Mesenchymal stem cell (in vitro differentiated cells and primary cell): ENCODE measurements at places on chromosomes 4 and X.

GRCh38 chr4:111434586-111434985 is 710.7 kb upstream of the FAM241A start:
- DNase-seq: no peak

GRCh38 chr4:174377613-174378012 is 93.9 kb downstream of the CEP44 start:
- peak; percentile 70 for DNase-seq

GRCh38 chr4:36053930-36054329 is 190.4 kb downstream of the ARAP2 start:
- peak; percentile 11 for DNase-seq

- DNase-seq: no peak
These were observed 25.1 kb upstream of the HS6ST2 start for GRCh38 chrX:132983496-132983895.

- DNase-seq: no peak
These were observed 19.2 kb downstream of the GABRQ start for GRCh38 chrX:152656890-152657289.

DNA sequence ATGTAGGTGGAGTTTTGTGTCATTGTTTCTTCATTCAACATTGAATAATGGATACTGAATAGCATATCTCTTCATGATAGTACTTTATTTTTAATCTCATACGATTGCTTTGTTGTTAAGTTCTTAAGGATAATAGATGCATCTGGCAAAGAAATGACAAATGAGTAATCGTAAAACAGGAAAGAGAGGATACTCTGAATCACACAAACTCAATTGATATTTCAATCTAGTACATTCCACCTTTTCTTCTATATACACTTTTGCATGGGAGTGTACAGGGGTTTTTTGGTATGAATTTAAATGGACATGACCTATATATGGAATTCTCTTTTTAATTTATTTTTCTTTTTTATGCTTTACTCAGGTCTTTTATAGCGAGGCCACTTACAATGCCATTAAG is 186.9 kb upstream of the STK26 start:
- DNase-seq: no peak

DNA sequence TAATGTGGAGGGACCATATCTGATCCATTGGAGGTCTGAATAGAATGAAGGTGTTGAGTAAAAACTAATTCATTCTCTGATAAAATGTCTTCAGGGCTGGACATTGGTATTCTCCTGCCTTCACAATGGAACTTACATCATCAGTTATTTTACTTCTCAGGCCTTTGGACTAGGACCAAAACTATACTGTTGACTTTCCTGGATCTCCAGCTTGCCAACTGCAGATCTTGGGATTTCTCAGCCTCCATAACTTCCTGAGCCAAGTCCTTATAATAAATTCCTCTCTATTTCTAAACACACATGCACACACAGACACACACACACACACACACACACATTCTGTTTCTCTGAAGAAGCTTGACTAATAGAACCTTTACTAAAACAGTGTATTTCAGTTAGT is 1858.6 kb upstream of the ADGRL3 start:
- no peak for DNase-seq

DNA sequence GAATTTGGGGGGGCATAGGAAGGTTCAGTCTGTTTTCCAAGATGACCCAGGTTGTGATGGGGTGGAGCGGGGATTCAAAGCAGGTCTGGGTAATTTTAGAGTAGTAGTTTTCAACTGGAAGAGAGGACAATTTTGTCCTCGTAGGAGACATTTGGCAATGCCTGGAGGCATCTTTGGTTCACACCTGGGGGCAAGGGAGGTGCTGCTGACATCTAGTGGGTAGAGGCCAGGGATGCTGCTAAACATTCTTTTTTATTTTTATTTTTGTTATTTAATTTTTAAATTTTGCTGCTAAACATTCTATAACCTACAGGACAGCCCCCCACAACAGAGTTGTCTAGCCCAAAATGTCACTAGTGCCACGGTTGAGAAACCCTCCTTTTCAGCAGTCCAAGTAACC is 1.9 kb downstream of the RAB9A start:
- no peak for DNase-seq

DNA sequence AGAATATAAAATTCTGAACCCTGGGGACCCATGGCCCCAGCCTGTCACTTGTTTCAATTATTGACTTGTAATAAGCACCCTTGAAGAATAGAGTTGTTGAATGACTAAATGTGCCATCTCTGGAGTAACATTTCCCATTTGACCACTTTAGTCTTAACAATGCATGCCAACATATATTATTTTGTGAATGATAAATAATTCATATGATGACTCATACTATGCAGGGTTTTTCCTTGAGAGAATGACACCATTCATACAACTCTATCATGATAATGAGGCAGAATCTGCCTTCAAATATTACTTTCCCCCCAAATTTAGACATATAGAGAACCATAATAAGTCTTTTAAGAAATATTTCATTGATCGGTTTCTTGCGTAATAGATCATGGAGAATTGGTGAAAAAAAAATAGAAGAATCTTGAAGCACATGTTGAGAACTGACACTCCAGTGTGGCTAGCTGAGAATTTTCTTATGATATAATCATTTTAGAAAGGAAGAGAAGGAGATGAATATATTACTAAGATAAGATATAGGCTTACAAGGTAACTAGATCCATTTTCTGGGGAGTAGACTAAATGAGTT is 404.5 kb downstream of the GRXCR1 start:
- DNase-seq: no peak

DNA sequence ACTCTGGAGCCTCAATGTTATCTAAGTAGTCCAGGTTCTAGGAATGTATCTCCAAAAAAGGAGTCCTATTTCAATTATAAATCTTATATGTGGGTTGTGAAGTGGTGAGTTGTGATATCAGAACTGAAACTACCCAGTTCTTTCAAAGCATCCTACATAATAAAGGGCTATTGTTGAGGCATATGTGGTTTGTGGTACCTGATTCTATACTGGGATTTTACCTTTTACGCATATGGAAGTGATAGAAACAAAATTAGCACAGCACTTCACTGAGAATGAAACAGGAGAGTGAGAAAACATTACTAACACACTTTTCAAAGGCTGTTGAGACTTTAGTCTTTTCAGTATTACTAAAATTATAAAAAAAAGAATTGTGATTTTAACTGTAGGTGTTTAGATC is 417.7 kb upstream of the GALNT7 start:
- DNase-seq: no peak

- DNase-seq: no peak
These were observed 120.0 kb upstream of the GLRA2 start for GRCh38 chrX:14409341-14409740.

DNA sequence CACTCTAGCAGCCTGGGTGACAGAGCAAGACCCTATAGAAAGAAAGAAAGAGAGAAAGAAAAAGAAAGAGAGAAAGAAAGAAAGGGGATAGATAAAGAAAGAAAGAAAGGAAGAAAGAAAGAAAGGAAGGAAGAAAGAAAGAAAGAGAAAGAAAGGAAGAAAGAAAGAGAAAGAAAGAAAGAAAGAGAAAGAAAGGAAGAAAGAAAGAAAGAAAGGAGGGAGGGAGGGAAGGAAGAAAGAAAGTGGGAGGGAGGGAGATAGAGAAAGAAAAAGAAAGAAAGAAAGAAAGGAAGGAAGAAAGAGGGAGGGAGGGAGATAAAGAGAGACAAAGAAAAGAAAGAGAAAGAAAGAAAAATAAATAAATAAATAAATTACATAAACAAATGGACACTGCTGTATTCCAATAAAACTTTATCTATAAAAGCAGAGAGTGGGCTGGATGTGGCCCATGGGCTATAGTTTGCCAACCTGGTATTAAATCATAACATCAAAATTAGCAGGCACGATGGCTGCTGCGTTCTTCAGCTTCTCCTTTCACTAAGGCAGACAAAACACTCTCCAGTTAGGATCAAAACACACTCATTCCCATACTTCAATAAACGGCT is 165.0 kb downstream of the ZNF674 start:
- no peak for DNase-seq

- no peak for DNase-seq
These were observed 133.0 kb downstream of the MAD2L1 start for GRCh38 chr4:119933606-119934005.

DNA sequence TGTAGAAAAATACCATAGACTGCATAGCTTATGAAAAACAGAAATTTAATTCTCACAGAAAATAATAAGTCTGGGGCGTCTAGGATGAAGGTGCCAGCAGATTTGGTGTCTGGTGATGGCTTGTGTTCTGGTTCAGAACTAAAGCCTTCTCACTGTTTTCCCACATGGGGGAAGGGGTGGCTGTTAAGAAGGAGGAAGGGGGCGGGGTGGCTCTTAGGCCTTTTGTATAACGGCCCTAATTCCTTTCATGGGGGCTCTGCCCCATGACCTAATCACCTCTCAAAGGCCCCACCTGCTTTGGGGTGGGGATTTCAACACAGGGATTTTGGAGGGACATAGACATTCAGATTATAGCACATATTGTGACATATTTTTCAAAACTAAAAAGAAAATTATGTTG is 173.2 kb upstream of the TECRL start:
- DNase-seq: no peak

GRCh38 chr4:55358668-55359067 is 12.6 kb downstream of the SRD5A3 start:
- DNase-seq: peak; percentile 65
